ENCODE measurements at places on chromosomes 1 and 21.

DNA sequence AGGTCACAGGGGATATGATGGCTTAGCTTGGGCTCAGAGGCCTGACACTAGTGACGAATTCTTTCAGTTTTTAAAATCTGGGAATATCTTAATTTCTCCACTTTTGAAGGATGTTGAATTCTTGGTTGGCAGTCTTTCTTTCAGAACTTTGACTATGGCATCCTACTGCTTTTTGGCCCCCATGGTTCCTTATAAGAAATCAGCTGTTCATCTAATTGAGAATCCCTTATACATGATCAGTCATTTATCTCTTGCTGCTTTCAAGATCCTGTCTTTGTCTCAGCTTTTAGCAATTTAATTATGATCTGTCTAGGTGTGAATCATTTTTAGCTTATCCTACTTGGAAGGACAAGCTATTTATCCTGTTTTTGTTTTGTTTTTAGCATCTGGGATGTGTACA is 31.2 kb upstream of the F3 start:
- no peak for DNase-seq

DNA sequence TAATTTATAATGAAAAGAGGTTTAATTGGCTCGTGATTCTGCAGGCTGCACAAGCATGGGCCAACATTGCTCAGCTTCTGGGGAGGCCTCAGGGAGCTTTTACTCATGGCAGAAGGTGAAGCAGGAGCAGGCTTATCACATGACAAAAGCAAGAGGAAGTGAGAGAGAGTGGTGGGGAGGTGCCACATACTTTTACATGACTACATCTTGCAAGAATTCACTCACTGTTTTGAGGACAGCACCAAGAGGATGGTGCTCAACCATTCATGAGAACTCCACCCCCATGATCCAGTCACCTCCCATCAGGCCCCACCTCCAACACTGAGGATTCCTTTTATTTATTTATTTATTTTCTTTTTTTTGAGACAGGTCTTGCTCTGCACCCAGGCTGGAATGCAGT is 5.5 kb upstream of the PLEKHM2 start:
- no peak for DNase-seq

DNA sequence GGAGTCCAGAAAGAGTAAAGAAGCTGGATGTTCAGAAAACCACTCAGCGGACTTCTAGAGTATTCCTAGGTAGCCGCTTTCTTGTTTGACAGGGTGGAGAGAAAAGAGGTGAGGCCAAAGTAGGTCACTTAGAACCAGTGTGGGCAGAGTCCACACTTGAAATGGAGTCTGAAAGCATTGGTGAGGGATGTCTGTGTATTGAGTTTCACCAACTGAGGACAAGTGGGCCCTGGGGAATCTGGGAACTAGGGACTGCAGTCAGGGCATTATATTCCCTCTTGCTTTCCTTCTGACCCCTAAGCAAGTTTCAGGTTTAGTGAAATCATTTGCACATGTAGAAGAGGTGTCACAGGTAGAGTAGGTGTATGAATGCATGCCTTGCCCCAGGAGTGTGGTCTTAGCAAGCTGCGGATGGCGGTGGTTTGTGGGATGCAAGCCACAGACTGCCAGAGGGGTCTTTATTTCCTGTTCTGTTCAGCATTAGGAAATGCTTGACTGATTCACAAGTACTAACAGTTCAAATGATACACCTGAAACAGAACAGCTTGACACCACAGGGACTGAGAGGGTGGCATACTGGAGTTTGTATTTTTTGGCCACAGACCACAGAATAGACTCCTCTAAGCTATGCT is 1.1 kb upstream of the GNG12 start:
- no peak for DNase-seq

DNA sequence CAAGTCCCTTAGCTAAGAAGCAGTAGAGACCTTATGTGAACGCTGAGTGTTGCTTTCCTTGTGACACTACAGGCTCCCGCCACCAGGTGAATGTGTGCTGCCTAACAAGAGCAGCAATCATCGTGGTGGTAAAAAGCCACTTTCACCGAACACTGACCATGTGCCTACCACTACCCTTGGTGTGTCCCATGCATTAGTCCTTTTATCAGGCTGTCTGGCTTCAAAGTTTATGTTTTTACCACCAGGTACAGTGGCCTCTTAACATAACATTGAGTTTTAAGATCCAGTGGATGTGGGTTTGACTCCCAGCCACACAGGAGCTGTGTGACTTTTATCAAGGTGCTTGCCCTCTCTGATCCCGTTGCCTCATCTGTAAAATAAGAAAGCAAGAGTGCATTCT is 1.7 kb downstream of the C1QB start:
- DNase-seq = no peak

GRCh38 chr1:47232187-47232874 is at the start of gene TAL1:
Gene TAL1, minus strand, starts transcription at chr1:47232225. Its CDS starts 6,337 bp downstream, at chr1:47225888.
- DNase-seq = no peak

All from activated naive CD8-positive, alpha-beta T cell treated with anti-CD3 and anti-CD28 coated beads, Interleukin-2, amount 50 U/mL, for 16 hours (primary cell).